ENCODE measurements at places on chromosomes 11 and 22.

DNA sequence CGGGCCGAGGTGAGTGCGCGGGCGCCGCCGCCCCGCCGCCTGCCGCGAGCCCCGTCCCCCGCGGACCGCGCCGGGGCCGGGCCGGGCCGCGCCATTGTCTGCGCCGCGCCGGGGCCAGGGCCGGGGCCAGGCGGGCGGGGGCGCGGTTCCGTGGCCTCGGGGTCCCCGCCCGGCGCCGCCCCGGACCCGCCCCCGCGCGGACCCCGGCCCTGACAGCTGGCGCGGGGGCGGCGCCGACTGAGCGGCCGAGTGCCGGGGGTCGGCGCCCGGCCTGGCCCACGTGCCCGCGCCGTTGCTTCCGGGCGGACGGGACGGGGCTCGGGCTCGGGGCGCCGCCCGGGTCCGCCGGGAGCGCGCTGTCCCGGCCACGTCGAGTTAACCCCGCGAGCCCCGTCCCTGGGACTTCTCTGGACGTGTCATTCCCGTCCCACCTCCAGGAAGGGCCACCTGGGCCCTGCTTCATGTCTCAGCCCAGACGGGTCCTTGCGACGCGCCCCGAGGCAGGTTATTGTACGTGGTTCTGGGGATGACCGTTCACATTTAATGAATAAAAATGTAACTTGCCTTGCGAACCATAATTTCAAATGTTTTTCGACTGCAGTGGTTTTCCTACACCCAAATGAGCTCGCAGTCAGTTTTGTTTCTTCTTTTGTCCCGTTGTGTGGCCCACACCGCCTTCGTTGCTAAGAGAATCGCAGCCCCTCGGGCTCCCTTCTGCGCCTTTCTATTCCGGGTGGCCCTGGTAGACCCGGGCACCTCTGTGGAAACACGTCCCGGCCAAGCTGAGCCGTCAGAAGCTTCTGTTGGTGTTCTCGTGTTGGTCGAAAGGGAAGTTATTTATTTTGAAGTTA, 562 bp downstream of the ZBED4 start:
- no peak for DNase-seq

GRCh38 chr11:65572356-65573051, at the start of gene FAM89B:
Gene FAM89B, plus strand, starts transcription at chr11:65572538. Its CDS starts 132 bp downstream, at chr11:65572670.
- peak; percentile 77 for DNase-seq

GRCh38 chr11:4890279-4890678, 8.6 kb downstream of the OR51T1 start:
- no peak for DNase-seq

DNA sequence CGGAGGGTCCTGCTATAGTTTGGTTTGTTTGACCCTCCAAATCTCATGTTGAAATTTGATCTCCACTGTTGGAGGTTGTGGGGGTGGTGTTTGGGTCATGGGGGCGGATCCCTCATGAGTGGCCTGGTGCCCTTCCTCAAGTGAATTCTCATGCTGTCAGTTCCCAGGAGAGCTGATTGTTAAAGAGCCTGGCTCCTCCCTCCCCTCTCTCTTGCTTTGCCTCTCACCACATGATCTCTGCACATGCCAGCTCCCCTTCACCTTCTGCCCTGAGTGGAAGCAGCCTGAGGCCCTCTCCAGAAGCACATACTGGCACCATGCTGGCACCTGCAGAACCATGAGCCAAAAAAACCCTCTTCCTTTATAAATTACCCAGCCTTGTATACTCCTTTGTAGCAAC, 7.1 kb downstream of the TSPAN18 start:
- no peak for DNase-seq

- DNase-seq: no peak
Measured at GRCh38 chr11:11125618-11126017, 227.4 kb downstream of the CSNK2A3 start.

GRCh38 chr11:36195496-36196354, 93.5 kb downstream of the COMMD9 start:
- DNase-seq: no peak

DNA sequence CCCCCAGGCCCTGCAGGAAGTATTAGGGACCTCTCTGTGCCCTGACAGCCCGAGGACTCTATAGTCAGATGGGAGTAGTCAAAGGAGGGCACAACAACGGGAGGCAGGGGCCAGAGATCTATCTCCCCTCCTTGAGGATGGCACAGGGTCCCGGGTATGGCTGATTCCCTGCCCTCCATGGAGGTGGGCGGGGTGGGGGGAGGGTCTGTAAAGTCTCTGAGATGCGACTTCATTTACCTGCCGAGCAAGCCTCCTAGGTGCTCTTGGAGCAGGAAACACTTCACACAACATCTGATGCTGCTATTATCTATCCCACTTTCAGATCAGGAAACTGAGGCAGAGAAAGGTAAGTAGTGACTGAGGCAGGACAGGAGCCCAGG, 769 bp upstream of the CDC42EP1 start:
- DNase-seq: no peak

GRCh38 chr11:24005202-24005876, 491.5 kb upstream of the LUZP2 start:
- no peak for DNase-seq

GRCh38 chr11:128860571-128861361, 6.3 kb downstream of the KCNJ1 start:
- DNase-seq: no peak

DNA sequence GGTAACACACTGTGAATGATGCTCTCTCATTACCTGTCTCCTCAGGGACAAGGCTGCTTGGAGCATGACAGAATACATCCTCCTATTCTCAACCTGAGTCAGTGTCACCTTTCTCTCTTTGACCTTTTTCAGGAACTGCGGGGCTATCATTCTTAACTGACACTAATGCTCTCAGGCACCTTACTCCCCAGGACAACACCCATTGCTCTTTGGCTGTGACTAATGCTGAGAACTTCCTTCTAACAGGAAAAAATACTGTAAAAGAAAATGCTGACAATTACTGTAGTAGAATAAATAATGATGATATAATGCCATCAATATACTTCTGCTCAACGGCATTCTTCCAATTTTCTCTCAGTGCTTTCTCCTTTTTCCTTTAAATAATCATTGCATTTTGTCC, 2082.7 kb upstream of the RAG2 start:
- no peak for DNase-seq

DNA sequence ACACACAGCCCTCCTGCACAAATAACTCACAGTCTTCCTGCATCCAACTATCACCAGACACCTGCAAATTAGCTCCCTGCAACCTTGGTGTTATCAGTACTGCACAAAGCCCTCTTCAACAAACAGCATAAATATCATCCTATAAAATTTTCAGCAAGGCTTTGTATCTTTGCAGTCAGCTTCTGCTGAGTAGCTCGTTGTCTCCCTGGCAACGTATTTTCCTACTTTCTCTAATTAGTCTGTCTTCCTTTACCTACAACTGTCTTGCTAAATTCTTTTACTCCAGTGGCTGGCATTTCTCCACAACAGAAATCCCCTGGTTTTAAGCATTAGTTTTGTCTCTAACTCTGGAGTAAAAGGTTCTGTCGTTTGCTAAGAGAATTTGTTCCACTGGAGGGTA, 3.9 kb downstream of the OR8D4 start:
- DNase-seq: no peak

DNA sequence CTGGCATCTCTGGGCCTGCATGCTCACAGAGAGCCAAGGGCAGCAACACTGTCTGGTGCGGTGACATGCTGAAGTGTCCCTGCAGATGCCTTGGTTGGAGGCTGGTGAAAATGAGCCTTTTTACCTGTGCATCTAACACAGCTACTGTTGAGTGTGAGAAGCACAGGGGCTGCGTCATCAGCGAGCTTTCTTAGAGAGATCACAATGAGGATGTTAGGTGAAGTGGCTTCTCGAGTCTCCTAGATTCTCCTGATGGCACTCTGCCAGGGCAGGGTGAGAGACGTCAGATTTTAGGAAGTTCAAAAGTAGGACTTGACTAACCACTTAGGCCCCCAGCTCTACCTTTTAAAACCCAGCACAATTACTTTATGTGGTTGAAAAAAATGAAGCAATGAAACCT, 3.6 kb upstream of the SLC15A3 start:
- no peak for DNase-seq

GRCh38 chr11:16881074-16881709, 133.0 kb downstream of the PLEKHA7 start:
- DNase-seq: no peak

DNA sequence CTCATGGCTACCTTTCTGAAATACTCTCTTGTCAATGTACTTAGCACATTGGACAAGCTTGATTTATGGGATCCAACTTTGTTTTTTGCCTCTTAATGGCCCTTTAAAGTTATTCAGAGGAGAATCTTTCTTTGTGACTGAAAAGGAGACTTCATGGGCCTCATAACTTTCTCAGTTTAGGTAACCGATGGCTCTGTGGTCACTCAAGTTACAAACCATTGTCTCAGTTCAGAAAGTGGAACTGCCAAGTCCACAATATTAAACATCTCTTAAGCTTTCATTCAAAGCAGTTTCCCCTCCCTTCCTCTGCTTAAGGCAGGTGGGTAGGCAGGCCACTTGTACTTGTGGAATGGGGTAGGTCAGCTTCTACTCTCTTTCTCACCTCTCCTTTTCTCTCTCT, 12.3 kb upstream of the ARL14EP start:
- no peak for DNase-seq

DNA sequence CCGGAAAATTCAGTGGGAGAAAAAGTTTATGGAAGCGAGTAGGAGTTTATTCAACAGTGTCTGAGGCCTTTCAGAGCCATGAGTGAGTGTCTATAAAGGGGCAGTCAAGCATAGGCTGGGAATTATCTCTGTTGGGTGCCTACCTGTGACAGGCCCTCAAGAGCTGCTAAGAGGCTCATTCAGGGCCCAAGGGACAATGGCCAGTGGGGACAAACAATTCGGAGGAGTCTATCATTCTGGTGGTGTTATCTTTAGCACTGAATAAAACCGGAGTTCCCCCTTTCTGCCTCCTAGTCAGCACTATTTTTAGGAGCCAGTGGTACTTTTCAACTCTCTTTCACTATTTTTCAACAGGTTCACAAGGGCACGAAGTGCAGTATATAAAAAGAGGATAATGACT, 89.5 kb upstream of the HTATIP2 start:
- DNase-seq: no peak

DNA sequence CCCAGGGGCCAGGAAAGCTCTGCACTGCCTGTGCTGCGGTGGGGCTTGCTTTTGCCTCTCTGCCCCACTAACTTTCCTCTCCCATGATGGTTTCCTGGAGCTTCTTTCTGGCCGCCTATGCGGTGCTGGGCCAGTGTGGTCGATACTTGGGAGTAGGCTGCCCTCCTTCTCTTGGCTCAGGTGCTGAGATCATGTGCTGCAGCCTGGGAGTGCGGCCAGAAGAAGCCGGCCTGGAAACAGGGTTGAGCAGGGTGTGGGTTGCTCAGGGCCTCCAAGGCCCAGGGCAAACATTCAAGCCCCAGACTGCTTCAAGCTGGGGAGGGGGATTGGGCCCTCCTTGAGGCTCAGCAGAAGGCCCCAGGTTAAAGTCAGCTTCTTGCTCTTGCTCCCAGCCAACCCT, 125.0 kb downstream of the NTM start:
- no peak for DNase-seq

GRCh38 chr11:11372461-11372860, 19.4 kb upstream of the CSNK2A3 start:
- no peak for DNase-seq

GRCh38 chr11:33383075-33383919, 126.1 kb downstream of the HIPK3 start:
- DNase-seq: no peak

DNA sequence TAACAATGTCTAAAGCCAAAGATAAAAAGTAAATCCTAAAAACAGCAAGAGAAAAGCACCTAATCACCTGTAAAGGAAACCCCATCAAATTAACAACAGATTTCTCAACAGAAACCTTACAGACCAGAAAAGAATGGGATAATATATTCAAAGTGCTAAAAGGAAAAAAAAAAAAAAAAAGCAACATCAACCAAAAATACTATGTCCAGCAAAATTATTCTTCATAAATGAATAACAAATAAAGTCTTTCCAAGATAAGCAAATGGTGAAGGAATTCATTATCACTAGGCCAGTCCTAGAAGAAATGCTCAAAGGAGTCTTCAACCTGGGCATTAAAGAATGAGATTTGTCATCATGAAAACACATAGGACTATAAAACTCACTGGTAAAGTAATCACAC, 192.0 kb upstream of the UBASH3B start:
- DNase-seq: no peak

GRCh38 chr11:46972821-46973220, 36.3 kb downstream of the CSTPP1 start:
- no peak for DNase-seq

- no peak for DNase-seq
Measured at GRCh38 chr11:12287009-12287373, 90.4 kb upstream of the PARVA start.

DNA sequence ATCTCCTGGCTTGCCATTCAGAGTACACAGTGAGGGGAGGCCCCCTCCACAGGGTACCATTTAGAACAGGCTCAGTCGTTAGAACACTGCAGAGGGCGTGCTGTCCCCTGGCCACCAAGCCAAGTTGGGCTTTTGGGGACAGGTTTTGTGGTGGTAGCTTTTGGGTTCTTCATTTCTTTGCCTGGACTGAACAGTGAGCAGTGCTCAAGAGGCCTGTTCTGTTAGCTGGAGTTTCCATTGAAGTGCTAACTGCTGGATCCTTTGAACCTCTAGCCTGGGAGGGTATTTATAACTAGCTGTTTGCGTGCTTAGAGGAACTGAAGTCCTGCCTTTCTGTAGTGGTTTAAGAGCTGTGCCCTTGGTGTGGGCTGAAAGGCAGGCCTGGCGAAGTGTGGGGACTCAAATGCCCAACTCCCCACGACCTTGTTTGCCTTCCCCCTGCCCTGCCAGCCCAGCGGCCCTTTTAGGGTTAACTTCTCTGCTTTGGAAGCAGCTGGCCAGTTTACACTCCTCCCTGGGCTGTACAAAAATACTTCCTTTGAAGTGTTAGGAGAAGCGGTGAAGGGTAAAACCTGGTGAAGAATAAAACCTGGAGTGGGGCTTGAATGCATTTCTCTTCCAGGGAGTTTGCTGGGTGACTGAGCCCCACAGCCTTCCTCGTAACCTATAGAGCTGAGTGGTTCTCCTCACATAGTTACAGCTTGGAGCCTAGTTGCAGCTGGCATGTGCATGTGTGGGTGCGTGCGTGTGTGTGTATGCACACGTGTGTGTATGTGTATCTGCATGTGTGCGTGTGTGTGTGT, 34.6 kb downstream of the ZNRF3 start:
- no peak for DNase-seq

- no peak for DNase-seq
Measured at GRCh38 chr11:44437122-44437521, 127.2 kb upstream of the ALX4 start.

DNA sequence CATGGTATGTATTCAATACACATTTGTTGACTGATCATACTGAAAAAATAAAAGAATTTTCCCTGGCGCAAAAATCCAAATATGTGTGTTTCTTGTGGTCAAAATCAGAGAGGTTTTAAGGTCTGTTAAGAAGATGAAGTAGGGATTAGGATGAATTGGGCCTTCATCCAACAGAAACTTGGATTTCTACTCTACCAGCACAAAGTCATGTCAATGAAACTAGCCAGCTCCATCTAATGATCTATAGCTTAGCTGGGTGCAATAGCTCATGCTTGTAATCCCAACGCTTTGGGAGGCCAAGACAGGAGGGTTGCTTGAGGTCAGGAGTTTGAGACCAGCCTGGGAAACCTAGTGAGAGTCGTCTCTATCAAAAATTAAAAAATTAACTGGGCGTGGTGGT, 65.5 kb downstream of the USP35 start:
- no peak for DNase-seq
